ENCODE measurements at places on chromosomes 12 and 14.

DNA sequence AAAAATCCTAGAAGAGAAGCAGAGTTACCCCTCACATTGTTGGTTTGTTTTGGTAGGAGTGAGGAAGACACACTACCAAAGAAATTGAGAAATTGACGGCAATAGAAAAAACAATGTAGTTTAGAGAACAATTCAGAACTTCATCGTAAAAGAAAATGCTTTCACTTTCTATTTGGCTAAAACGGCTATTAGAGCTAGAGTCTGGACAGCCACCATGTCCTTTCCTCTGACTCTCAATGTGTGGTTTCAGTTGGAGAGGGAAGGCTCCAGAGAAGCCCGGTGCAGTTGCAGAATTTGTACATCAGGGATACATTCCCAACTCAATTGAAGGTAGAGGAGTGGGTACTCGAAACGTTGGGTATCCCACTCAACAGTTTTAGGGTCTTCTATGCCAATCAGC lies 535.3 kb downstream of the GALC start:
- DNase-seq: no peak

GRCh38 chr12:124544983-124545382 lies 22.4 kb downstream of the NCOR2 start:
- DNase-seq: no peak

DNA sequence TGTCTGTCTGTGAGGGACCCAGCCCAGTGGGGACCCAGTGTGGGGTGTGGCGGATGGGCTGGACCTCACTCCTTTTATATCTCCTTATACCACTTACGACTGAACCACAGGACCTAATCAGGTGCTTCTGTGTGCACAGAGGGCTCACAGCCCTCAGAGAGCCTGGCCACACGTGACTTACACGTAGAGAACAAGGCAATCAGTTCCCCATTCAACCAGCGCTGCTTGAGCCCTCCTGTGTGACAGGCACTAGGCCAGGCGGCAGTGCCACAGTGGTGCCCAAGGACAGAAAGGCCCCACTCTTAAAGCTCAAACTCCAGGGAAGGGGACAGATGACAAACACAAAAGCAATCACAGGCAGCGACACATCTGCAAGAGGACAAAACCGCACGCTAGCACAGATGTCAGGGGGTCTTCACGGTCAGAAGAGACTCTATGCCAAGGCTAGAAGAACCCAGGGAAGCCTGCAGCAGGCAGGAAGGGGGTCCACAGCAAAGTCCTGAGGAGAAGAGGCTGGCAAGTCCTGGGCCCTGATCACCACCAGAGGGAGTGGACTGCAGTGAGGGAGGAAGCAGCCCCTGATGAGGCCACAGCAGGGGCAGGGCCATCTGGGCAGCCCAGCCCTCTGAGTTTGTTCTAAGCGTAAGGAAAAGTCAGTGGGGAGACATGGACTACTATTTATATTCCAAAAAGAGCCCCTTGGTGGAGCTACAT lies 39.3 kb downstream of the SETD3 start:
- DNase-seq: peak; percentile 31

DNA sequence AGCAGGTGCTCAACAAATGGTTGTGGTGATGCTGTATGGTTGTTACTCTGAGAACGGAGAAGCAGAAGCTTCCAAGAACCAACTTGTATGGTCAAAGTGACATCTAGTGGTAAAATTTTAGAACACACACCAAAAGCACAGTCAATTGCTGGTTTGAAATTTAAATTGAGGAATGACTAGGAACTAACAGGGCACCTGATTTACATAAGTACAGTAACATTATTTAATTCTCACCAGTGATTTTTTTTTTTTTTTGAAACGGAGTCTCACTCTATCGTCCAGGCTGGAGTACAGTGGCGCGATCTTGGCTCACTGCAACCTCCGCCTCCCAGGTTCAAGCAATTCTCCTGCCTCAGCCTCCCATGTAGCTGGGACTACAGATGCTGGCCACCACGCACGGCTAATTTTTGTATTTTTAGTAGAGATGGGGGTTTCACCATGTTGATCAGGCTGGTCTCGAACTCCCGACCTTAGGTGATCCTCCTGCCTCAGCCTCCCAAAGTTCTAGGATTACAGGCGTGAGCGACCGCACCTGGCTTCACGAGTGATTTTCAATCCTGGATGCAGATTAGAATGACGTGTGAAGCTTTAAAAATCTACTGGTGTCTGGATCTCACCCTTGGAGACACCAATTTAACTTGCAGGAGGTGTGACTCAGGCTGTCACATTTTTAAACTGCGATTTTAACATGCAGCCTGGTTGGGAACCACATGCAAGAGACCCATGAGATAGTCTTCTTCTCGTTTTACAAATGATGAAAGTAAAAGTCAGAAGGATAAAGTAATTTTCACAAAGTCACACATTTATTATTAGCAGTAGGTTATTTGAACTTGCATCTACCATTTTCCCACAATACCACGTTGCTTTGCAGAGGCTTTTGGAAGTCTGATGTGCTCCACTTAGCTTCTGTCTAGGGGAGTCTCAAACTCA lies 14.1 kb upstream of the NUMB start:
- no peak for DNase-seq
